ENCODE measurements at places on chromosomes 11 and 22. TPM values are rescaled to one million over a fixed set of nuclear protein-coding genes. Genes with fewer than 3 reads are reported as not detected.

Gene RBM7
- 57.0 TPM for total RNA-seq

Gene RAC2
- 8.8 TPM for total RNA-seq

Gene CCDC116
- 0.15 TPM for total RNA-seq

Gene RCE1
- total RNA-seq = 12.2 TPM

Gene KCNE3
- total RNA-seq = 1.2 TPM

Gene PSMA1
- total RNA-seq = 250 TPM

Gene OR5AS1
- total RNA-seq = not detected

Gene CNIH2
- not detected for total RNA-seq

Gene LINC01488
- not detected for total RNA-seq

Gene F2
- not detected for total RNA-seq

Gene TCF20
- 16.0 TPM for total RNA-seq

Gene TUB
- 7.5 TPM for total RNA-seq

Gene UBQLNL
- total RNA-seq = not detected

Gene MISFA
- 0.65 TPM for total RNA-seq

Gene SLC6A5
- not detected for total RNA-seq

Gene PRR5L
- total RNA-seq = 12.9 TPM

Gene CNTN5
- not detected for total RNA-seq

Gene OSBPL5
- 19.2 TPM for total RNA-seq

Gene PDGFB
- 51.0 TPM for total RNA-seq

Gene TRPM5
- total RNA-seq = not detected

Gene CDCA5
- total RNA-seq = 7.1 TPM

Gene TRIM34
- total RNA-seq = 5.8 TPM

Gene PRRG4
- total RNA-seq = under 0.01 TPM

Gene RBMXL2
- total RNA-seq = not detected

Gene POU2AF2
- not detected for total RNA-seq

Gene TSPAN32
- total RNA-seq = not detected

Gene TRIM22
- 89.6 TPM for total RNA-seq

Gene CHCHD10
- total RNA-seq = 1.9 TPM

Gene OTUB1
- 59.4 TPM for total RNA-seq

Gene SYNGR1
- 2.6 TPM for total RNA-seq

Gene KCNJ5
- 0.30 TPM for total RNA-seq

Gene OR51B2
- not detected for total RNA-seq

Measured in epithelial cell of umbilical artery (primary cell).